Brain pericyte (primary cell): ENCODE measurements at places on chromosomes 1 and 21.
A peak's percentile ranks its signal among the peaks of the same experiment; 100 is the strongest.

DNA sequence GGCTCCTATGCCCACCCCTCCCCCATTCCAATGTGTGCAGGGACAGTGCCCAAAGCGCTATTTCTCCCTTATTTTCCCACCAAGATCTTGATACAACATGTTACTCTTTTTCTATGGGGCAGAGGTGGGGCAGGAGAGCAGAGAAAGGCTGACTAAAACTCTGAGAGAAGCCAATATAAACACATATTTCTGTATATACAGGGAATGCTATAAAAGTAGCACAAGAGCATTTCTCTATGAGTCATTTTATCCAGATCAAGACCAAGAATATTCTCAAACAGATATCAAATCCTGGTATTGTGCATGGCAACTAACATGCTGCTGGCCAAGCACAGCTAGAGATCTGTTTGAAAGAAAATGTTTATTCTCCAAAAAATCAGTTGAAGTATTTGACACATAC is 7.3 kb downstream of the WDR26 start:
- peak; percentile 57 for DNase-seq

GRCh38 chr1:1618396-1619068 is 3.2 kb downstream of the MIB2 start:
- no peak for DNase-seq

DNA sequence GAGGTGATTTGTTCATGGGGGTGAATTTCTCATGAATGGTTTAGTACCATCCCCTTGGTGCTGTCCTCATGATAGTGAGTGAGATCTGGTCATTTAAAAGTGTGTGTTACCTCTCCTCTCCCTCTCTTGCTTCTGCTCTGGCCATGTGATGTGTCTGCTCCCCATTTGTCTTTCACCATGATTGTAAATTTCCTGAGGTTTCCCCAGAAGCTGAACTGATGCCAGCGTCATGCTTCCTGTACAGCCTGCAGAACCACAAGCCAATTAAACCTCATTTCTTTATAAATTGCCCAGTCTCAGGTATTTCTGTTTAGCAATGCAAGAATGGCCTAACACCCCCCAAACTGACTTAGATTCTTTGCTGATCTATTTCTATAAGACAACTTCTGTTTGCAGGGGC is 249.4 kb upstream of the B3GALT2 start:
- DNase-seq = no peak

DNA sequence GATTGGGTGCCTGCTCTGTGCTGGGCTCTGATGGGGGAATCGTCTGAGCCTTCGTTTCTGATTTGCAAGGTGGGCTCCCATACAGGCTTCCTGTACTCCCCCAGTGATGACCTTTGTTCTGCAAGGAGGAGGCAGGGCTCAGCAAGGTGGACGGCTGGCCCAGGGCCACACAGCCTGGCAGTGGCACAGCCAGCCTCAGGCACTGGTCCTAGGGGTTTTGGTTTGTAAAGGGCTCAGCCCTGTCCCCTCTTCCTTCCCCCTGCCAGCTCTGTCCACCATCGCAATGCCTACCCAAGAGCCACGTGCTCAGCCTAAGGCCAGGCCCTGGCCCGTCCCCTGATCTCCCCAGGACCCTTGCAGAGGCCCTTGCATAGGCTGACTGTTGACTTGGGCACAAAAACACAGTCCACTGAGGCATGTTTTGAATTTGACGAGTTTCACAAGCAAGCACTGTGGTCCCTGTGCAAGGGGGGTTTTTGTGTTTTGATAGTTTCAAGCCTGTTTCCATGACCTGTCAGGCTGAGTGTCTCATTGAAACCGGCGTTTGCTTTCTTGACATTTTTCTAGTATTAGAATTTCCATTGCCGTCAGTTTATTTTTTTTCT is 39.5 kb upstream of the TNFRSF1B start:
- no peak for DNase-seq

DNA sequence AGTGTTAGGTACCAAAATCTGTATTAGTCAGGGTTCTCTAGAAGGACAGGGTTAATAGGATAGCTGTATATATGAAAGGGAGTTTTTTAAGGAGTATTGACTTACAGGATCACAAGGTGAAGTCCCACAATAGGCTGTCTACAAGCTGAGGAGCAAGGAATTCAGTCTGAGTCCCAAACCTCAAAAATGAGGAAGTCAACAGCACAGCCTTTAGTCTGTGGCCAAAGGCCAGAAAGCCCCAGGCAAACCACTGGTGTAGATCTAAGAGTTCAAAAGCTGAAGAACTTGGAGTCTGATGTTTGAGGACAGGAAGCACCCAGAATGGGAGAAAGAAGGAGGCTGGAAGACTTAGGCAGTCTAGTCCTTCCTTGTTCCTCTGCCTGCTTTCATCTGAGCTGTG is 487.5 kb upstream of the CHRM3 start:
- DNase-seq = no peak

GRCh38 chr21:23743821-23744220 is 1863.5 kb downstream of the MRPL39 start:
- DNase-seq = no peak

- no peak for DNase-seq
These were observed 2.5 kb downstream of the C1orf115 start for GRCh38 chr1:220692436-220693228.
